Brain (organoid and tissue), 16 donors: ENCODE measurements at places on chromosomes 4 and X.

GRCh38 chr4:6957994-6958393 is 48.4 kb downstream of the TBC1D14 start:
- no peak for DNase-seq

GRCh38 chrX:34915463-34916225 is 27.0 kb upstream of the FAM47B start:
- DNase-seq, result no peak

GRCh38 chrX:135497736-135498135 is 22.7 kb upstream of the INTS6L start:
- peak; percentile 1 for DNase-seq

DNA sequence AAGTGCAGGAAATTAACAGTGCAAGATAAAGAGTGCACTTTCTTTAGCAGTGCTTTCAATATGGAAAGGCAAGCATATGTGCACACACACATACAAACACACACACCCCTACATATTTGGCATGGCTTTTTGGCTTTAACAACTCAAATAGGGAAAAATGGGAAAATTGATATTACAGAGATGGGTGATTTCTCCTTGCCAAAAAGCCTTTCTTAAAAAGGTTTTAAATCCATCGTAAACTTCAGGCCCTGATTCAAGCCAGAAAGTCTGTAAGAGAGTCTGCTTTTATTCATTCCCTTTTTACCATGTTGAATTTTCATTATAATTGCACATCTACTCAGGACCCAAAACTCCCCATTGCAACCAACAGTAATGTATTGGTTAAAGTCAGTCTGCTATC is 612.0 kb upstream of the ACTRT1 start:
- DNase-seq, result no peak

DNA sequence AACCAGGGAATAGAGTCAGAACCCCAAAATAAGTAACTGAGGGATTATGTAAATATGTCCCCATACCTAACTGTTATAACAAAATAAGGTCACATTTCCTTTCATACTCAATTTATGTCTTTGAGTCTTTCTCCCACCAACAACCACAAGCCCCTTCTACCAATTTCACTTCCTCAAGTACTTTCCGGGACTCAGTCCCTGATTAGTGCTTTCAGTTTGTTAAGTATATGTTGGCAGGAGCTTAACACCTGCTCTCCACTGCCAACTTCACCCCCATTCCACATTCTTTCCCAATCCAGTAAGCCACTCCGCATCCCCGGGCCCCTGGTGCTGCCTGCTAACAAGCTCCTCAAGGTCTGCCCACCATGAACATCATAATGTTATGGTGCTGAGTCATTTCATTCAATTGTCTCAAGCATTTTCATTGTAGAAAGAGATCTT is 71.3 kb upstream of the SPRY1 start:
- DNase-seq, result no peak

DNA sequence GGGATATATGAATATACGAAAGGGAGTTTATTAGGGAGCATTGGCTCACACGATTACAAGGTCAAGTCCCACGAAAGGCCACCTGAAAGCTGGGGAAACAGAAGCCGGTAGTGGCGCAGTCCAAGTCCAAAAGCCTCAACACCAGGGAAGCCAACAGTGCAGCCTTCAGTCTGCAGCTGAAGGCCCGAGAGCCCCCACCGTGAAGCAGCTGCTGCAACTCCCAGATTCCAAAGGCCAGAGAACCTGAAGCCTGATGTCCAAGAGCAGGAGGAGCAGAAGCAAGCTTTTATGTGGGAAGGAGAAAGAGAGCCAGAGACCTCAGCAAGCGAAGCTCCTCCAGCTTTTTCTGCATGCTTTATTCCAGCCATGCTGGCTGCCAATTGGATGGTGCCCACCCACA is 275.8 kb downstream of the PTTG2 start:
- DNase-seq, result no peak

- no peak for DNase-seq
Observed at GRCh38 chr4:168279556-168279955, 39.0 kb downstream of the DDX60 start.

DNA sequence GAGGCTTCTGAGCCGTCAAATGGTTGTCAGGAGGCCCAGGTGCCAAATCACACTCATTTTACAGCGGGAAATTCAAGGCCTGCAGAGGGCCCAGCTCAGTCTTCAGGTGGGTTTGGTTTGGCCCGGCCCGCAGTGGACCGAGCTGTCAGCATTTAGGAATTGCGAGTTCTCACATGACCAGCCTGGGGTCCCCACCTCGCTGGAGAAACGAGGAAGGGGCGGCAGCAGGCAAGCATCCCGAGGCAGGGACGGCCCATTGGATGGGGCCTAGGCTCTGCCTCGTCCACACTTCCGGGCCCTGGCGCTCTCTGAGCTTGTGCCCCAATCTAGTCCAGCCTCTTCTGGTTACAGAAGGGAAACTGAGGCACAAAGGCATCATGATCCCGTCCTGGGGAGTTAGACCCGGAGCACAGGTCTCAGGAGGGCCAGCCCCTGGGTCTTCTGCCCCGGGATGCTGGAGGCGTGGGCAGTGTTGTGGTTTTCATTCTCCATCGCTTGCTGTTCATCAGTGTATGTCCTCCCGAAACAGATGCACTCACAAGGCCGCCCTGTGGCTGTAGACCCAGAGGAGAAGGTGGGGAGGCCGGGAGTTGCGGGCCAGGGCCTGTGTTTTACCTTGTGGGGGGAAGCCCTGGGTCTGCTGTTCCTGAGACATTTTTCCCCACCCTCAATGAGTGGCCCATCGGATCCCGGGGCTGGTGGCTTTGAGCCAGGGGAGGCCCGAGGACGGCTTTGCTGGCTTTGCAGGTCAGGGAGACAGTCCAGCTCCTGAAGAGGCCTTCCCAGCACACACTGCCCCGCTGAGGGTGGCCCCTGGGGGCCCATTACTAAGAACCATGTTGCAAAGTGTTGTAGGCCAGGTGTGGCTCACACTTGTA is 8.9 kb downstream of the PSAPL1 start:
- DNase-seq, result no peak
